ENCODE measurements at places on chromosomes 13 and 19.

DNA sequence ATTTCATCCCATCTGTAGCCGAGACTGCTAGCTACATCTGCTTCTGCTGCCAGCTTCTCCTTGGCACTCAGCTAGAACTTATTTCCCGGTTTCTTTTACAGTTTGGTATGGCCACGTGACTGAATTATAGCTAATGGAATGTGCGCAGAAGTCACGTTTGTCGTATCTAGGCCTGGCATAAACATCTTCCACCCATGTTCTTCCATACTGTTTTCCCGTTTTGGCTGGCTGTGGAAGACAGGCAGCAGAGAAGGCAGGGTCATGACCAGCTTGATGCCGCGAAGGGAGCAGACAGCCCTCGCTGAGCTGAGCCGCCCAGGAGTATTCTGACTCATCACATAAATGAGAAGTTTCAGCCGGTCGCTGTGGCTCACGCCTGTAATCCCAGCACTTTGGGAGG lies 186.7 kb downstream of the RFC3 start:
- DNase-seq, result no peak

- peak; percentile 61 for DNase-seq
Measured at GRCh38 chr19:57583521-57584416, at the start of gene ZIK1. TSS of gene ZIK1 (plus strand) at chr19:57584145. CDS start at chr19:57584357, 212 bp downstream.

DNA sequence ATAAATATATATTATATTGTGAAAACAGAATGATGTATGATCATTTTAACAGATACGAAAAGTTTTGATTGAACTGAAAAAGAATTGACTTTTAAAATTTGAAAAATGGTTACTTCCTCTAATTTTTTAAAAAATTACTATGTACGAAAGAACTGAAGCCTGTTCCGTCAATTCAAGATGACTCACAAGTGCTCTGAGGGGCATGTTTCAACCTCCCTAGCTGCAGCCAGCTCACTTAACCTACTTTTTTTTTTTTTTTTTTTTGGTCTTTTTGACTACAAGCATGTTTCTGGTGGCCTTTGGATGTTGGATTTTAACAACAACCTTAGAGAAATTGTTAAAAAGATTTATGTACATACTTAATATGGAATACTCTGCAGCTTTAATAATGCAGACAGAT lies 1139.3 kb downstream of the DIAPH3 start:
- no peak for DNase-seq

- DNase-seq, result no peak
Measured at GRCh38 chr13:57644106-57644505, 12.6 kb downstream of the PCDH17 start.

DNA sequence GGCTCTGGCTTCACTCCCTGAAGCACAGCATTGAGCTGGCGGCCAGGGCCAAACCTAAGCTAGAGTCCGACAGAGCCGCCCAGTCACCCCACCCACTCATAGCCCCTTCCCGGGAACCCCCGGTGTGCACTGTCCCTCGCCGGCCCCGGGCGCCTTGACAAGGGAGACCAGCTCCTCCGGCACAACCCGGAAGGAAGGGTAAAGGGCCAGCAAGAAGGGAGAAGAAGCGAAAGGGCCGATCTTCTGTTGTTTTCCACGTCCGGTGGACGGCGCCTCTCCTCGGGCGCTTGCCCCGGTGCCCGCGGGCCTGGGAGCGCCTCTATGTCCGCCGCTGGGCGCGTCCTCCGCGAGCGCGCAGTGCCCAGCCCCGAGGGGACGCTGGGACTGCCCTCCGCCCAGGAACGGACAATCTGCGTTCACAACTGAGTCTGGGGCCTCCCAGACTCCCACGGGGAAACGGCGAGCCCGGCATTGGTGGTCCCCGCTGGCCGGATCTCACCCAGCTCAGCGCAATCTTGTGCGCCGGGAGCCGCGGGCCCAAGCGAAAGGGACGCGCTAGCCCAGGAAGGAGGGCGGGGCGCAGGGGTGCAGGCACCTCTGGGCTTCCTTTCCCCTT lies 172.5 kb upstream of the MIR17HG start:
- no peak for DNase-seq

DNA sequence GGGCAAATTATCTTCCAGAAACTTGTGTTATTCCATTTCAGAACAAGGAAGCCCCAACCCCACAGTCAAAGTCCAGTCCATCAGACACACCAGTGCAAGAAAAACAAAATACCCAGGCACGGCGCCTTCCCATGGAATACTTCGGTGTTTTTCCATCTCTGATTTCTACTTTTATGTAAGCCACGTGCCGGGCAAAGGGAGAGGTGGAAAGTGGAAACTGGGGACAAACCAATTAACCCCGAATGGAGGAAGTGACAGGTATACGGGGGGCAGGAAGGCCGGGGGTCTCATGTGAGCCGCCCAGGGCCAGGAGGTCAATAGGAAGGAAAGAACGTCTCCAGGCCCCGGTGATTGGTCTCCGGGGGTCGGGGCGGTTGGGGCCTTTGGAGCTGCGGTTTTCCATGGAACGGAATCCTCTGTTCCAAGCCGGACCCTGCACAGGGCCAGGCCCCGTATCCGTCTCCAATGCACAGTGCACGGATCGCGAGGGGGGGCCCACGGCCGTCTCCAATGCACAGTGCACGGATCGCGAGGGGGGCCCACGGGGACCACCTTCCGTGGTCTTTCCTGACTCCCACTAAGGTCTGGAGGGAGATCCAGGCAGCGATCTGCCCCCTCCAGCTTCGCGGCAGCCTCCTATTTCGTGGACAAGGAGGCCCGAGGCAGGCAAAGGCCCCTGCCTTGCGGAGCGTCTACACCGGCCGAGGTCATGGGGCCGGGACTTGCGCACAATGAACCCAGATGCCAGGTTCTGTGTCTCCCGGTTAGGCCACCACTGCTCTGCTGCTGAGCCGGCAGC lies 79.7 kb downstream of the GADD45B start:
- no peak for DNase-seq

GRCh38 chr13:48778610-48779009 lies 124.9 kb downstream of the CYSLTR2 start:
- DNase-seq, result no peak

DNA sequence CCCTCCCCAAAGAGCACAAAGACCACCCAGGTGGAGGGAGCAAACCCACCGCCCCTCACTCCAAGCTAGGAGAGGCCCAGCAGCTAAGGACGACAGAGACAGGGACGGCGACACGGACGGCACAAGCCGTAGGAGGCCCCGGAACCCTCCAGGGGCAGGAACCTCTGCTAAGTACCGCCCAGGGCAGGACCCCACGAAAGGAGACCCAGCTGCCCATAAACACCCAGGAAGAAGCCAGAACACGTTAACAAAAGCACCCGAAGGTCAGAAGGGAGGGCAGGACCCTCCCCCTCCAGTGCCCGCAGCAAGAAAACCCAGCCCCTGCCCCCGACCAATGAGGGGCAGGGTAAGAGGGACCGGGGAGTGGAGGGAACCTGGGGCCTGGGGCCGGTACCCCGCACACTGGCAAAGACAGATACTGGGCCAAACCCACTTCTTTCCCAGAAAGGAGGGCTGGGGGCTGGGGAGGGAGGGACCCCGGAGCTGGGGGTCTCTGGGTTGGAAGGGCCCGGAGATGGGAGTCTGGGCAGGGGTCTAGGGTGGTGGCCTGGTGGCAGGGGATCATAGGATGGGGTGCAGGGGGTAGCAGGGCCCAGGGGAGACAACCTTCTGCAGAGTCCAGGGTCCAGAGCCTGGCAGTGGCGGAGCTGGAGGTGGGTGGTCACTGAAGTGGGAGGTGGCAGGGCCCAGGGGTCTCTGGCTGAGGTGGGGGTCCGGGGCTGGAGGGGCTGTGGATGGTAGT lies 2.4 kb downstream of the BTBD2 start:
- no peak for DNase-seq

- DNase-seq, result no peak
Measured at GRCh38 chr19:12112701-12113100, 27.4 kb downstream of the ZNF20 start.

DNA sequence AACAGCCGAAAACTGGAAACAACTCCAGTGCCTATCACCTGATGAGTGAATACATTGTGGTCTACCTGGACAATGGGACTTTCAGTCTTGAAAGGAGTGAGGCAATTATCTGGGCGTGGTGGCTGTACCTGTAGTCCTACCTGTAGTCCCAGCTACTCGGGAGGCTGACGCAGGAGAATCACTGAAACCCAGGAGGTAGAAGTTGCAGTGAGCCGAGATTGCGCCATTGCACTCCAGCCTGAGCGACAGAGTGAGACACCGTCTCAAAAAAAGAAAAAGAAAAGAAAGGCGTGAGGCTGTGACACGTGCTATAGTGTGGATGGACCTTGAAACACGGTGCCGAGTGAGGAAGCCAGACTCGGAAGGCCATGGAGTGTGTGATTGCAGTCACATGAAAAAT lies 4.1 kb upstream of the NTN5 start:
- no peak for DNase-seq

DNA sequence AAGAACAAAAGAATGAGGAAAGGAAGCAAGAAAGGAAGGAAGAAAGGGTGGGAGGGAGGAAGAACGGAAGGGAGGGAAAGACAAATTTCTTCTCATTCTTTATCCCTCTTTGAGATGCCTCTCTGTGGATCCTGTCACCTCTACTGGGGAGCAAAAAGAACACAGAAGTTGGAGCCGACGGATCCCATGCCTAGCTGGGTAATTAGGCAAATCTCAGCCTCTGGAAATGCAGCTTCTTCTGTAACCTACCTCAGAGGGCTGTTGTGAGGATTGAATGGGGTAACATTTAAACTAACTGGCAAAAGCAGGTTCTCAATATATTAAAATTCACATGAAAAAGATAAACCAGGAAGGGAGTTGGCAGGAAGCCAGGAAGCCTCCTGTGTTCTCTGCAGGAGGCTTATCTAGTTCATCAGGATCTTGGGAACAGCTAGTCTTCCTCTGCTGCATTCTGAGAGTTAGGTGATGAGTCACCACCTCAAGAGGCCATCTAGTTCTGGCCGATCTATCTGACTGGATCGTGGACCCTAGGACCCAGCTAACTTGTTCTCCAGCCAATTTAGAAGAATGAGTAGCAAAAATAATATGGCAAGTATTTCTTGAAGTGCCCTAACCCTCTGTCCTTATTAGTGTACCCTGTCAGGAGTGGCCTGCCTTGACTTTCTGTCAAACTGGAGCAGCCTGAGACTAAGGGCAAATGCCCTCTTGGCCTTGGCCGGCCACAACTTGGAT lies 15.2 kb upstream of the CPB2 start:
- DNase-seq, result no peak

- DNase-seq, result peak; percentile 9
Measured at GRCh38 chr13:41222259-41222852, 28.0 kb upstream of the KBTBD7 start.

DNA sequence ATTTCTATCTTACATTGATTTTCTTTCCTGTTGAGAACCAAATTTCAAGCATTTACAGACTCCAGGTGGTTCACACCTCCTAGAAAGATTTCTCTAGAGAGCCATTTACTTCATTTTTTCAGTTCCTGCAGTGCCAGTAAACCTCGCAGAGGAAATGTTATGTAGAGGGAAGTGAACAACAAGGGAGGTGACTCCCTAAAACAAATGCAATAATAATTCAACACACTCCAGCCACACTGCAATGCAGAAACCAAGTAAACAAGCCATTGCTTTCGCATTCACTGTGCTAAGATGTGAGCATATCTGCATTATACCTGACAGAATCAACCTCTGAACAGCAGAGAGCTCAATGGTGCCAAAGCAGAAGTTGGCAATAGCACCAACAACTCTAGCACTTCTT lies 215.1 kb downstream of the RBM26 start:
- DNase-seq, result no peak

DNA sequence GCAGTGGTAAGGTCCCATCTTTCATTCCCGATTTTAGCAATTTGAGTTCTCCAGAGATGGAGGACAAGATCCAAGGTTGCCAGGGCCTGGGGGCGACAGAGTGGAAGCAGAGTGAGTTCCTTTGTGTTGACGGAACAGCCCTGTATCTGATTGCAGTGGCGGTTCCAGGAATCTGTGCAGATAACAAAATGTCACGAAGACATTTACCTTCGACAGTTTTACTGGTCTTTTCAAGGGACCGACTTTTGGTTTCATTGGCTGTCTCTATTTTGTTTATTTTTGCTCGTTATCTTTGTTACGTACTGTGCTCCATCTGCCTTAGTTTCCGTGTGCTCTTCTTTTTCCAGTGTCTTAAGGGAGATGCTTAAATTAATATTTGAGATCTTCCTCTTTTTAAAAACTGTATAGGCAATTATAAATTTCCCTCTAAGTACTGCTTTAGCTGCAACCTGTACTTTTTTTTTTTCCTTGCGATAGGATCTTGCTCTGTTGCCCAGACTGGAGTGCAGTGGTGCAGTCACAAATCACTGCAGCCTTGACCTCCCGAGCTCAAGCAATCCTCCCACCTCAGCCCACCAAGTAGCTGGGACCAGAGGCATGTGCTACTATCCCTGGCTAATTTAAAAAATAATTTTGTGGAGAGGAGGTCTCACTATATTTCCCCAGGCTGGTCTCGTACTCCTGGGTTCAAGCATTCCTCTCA lies 23.2 kb downstream of the KDM4B start:
- DNase-seq, result no peak

DNA sequence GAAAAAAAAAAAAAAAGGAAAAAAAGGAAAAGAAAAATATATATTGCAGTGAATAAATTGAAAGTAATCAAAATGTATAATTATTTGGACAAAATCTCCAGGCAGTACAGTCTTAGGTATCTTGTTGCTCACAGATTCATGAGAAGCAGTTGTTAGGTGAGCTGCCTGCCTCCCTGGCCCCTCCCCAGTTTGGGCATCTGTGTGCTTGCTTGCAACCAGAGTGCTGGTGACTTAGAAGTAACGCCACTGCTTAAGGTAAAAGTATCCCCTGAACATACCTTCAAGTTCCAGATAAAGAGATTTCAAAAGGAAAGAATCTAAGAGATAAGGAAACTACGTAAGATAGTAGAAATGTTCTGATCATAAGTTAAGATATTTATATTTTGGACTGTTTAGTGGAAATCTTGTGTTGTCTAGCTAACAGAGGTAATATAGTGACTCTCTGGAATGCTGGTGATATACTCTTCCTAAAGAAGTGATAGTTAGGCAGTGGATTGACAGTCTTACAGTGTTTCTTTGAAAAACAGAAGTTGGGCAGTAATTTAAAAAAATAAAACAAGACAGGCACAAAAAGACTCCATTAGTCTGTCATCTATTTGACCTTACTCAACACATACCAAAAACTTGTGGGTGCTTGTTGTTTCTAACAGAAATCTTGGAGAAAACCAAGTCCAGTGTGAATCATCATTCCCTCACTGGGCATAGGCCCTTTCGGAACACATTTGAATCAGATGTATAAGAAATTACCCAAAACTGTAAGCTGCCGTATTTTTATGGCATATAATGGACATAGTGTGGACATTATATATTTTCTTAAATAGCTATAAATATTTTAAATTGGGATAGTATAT lies 38.3 kb upstream of the KCTD4 start:
- no peak for DNase-seq

GRCh38 chr13:42883771-42884467 lies 102.5 kb downstream of the FAM216B start:
- DNase-seq, result no peak

GRCh38 chr13:48977973-48978372 lies 2.3 kb downstream of the FNDC3A start:
- no peak for DNase-seq

- no peak for DNase-seq
Measured at GRCh38 chr19:46181388-46181779, 33.3 kb downstream of the IGFL2 start.

All from stimulated activated CD8-positive, alpha-beta memory T cell treated with anti-CD3 and anti-CD28 coated beads, Interleukin-7, amount 100 ng/mL, for 1 hour (primary cell).